ENCODE measurements at places on chromosomes 7 and 10.

- no peak for DNase-seq
Observed at GRCh38 chr7:1103009-1103788, 15.3 kb downstream of the GPER1 start.

GRCh38 chr10:98901441-98902110 is 334.1 kb downstream of the HPSE2 start:
- no peak for DNase-seq

GRCh38 chr7:129169171-129169671 is 19.2 kb upstream of the SMO start:
- DNase-seq, result no peak

DNA sequence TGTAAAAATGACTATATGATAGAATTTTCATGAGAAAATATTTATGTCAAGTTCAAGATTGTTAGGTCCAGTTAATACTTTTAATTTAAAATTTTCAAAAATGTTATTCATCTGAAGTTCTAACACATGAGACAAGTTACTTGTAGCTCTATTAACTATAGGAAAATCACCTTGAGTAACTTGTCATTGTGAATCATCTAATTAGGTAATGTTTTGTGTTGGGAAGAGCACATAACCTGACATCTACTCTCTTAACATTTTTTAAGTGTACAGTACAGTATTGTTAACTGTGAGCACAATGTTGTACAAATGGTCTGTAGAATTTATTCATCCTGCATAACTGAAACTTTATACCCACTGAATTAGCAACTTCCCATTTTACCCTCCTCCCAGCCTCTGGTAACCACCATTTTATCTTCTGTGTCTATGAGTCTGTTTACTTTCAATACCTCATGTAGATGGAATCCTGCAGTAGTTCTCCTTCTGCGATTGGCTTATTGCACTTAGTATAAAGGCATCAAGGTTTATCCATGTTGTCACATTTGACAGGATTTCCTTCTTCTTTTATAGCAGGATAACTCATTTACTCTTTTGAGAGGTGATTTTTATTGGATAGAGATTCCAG is 54.6 kb downstream of the ARL4A start:
- no peak for DNase-seq

DNA sequence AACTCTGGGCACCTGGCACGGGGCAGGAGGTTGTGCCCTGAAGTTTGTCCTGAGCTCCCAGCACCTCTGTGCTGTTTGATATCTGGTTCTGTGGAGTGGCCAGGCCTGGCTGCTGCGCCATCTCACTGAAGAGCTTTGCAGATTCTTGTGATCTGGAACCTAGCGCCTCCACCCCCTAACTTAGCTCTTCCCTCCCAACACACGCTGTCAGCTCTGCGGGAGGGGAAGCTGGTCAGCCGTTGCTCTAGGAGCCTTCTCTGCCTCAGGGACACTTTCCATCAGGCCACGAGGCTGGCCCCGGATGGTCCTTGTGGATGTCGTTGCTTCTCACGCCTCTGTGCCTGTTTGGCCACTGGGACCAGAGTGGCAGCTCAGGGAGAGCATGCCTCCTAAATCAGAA is 213.2 kb downstream of the CCDC3 start:
- DNase-seq, result no peak

DNA sequence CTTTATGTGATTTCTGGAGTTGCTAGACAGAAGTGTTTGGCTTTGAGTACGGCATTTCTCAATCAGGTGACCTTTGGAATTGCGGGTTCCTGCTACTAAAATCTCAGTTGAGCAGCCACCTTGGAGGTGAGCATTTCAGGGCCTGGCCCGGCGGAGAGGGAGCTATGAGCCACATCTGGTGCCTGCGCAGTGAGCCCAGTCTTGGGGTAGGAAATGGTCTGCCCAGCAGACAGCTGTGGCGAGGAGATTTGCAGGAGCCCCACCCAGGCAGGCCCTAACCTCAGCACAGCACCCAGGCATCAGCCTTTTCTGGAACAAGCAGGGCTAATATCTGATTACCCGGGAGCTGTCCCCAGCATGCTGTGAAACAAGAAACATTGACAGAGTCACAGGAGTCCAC is 547.9 kb upstream of the FOXK1 start:
- no peak for DNase-seq

- DNase-seq, result no peak
Observed at GRCh38 chr7:13540429-13540828, 449.0 kb downstream of the ETV1 start.

GRCh38 chr10:14396411-14397048 is 65.8 kb upstream of the FRMD4A start:
- no peak for DNase-seq

DNA sequence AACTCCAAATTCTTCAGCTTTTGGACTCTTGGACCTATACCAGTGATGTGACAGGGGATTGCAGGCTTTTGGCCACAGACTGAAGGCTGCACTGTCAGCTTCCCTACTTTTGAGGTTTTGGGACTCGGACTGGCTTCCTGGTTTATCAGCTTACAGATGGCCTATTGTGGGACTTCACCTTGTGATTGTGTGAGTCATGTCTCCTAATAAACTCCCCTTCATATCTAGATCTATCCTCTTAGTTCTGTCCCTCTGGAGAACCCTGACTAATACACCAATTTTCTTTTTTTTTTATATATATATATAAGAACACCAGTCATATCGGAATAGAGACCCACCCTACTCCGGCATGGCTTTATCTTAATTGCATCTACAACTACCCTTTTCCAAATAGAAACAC is 166.8 kb downstream of the ETV1 start:
- no peak for DNase-seq

- DNase-seq, result no peak
Observed at GRCh38 chr10:62261666-62262065, 7.0 kb downstream of the RTKN2 start.

- no peak for DNase-seq
Observed at GRCh38 chr10:118594392-118595063, 920 bp downstream of the PRLHR start.

DNA sequence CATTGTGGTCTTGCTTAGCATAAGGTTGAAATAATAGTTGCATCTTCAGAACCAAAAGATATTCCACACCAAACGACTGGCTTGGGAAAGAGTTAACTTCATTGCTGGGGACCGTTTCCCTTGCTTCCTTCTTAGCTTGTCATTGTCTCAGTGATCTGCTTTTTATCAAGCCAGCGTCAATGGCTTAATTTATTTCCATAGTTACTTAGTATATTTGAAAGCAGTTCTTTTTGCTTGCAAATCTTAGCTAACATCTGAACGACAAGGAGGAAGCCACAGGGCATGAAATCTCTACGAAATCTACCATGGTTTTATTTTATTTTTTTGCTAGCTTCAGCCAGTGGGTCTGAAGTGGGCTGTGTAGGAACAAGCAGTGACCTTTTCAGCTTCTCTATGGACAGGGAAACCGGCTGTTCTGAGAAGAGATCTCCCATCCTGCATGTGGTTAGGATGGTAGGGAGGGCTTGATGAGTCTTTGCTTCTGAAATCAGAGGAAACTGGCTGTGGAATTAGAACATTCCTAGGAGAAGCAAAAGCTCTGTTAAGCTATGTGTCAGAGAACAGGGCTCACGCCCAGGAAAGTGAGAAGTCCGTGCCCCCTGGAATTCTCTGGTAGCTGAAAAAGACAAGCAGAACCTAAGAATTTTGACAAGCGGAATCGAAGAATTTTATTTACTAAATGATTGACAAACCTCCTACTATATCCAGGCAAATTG is 8.0 kb downstream of the SLC18A2 start:
- DNase-seq, result no peak
